ENCODE measurements at places on chromosomes 2 and 18.

- no peak for DNase-seq
Measured at GRCh38 chr2:60432035-60432601, 121.3 kb downstream of the BCL11A start.

GRCh38 chr2:240787521-240788472 is 32.2 kb downstream of the KIF1A start:
- DNase-seq = no peak

DNA sequence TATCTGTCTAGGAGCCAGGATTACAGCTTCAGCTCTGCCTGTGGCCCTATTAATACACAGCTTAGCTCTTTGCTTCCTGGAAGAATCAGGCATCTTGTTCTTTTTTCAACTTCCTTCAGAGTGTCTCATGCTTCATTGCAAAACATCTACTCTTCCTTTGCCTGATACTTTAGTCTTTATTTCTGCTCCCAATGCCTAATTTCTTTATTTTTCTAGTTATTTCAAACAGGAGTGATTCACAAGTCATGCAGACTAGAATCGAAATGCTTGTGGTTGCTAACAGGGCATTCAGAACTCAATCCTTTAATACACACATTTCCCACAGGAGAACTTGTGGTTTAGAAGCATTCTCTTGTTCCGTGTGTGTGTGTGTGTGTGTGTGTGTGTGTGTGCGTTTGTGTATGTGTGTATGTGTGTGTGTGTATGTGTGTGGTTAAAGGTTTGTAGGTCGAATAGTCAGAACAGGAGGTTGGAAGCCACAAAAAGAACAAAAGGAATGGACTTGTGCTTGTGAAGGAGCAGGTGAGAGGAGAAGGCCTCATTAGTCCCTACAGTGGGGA is 28.3 kb upstream of the INSIG2 start:
- DNase-seq = peak; percentile 96

DNA sequence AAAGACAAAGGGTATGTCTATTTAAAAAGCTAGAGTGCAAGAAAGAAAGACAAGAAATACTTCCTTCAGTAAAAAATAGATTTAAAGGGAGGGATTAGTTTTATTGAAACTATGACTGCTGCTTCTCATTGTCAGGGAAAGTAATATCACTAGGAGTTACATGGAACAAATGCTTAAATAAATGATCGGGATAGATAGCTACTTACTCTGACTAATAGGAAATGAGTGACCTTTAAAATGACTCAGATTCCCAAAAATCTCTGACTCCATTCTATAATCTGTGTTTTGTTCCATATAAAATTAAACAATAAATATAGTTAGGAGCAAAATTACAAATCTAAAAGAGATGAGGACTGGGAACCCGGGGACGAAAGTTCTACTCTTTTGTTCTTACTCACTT is 669.3 kb downstream of the NR4A2 start:
- DNase-seq = no peak

DNA sequence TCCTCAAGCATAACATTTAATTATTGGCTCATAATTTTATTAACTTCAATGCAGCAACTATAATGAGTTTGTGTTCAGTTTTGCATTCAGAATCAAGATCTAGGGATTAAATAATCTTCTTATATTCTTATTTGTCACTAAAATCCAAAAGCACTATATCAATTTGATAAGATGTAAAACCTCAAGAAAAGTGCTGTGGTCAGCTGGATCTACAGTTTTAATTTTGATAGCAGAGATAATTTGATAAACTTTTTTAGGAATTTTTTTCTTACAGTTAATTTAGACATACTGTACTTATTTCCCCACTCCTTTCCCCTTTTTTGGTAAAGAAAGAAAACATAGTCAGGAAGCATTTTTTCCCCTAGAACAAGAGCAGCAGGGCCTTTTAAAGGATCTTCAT is 146.4 kb downstream of the GRB14 start:
- no peak for DNase-seq

- peak; percentile 50 for DNase-seq
Measured at GRCh38 chr2:65228263-65228750, 676 bp downstream of the ACTR2 start.

DNA sequence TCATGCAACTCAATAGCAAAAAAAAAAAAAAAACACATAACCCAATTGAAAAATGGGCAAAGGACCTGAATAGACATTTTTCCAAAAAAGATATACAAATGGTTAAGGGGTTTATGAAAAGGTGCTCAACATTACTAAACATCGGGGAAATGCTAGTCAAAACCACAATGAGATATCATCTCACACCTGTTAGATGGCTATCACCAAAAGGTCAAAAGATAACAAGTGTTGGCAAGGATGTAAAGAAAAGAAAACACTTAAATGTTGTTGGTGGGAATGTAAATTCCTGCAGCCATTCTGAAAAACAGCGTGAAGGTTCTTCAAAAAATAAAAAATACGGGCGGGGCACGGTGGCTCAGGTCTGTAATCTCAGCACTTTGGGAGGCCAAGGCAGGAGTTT is 112.4 kb upstream of the CAB39 start:
- DNase-seq = no peak

- no peak for DNase-seq
Measured at GRCh38 chr2:220946552-220946951, 625.6 kb downstream of the EPHA4 start.

- DNase-seq = no peak
Measured at GRCh38 chr2:182652326-182652725, 63.7 kb upstream of the DNAJC10 start.

- DNase-seq = no peak
Measured at GRCh38 chr2:174587579-174587978, 10.0 kb downstream of the WIPF1 start.

- DNase-seq = no peak
Measured at GRCh38 chr2:63122921-63123320, 72.3 kb downstream of the OTX1 start.

DNA sequence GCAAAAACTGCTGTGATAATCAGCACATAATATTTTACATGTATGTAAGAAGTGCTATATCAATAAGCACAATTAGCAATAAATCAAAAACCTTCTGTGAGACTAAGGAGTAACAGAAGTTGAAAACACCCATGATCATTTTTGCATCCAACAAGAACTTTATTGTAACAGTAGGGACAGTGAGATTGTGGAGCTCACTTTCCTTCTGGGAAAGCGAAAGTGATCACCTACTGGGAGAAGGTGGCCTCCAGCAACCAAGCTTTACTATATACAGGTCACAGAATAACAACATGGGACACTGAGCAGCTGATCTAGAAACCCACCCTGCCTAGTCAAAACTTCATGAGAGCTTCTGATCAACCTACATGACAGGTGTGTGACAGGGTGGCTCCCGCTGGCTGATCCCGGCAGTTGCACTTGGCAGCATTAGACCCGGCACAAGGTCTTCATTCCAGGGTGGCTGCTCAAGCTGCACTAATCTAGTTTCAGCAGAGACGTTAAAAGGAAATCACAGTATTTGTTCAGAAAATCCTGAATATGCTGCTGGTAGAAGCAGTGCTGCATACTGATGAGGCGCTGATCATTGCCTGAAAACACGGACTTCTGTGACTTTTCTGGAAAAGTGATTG is 63.5 kb upstream of the ARL5A start:
- no peak for DNase-seq

DNA sequence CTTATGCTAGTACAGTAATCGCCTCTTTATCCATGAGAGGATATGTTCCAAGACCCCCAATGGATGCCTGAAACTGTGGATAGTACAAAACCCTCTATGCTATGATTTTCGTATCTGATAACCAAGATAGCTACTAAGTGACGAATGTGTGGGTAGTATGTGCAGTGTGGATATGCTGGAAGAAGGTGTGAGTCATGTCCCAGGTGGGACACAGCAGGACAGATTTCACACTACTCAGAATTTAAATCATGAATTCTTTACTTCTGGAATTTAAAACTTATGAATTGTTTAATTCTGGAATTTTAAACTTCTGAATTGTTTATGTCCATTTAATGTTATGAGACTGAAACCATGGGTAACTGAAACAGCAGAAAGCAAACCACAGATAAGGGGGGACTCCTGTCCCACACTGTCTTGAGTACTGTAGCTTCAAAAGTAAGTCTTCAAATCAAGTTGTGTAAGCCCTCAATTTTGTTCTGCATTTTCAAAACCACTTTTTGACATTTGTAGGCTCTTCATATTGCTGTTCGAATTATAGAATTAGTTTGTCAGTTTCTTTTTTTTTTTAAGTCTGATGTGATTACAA is 116.0 kb downstream of the LTBP1 start:
- DNase-seq = no peak

DNA sequence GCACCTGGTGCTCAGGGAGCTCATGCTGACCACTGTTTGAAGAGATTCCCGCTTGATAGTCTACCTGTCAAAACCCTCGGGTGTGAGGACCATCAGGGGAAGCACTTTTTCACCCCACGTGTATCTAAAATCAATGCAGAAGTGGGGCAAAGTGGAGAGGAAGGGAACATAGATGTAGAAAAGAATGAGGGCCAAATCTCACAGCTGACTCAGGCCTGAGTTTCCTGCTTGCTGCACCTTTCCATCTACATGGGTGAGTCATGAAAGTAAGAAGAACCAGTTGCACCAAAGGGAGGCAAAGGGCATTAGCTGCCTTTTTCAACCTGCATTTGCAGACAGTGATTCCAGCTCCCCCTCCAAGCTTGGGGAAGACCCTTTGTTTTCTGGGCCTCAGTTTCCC is 100.2 kb upstream of the MYCN start:
- no peak for DNase-seq

- no peak for DNase-seq
Measured at GRCh38 chr18:75216911-75217689, 6.5 kb downstream of the TSHZ1 start.

GRCh38 chr2:59354498-59354897 is 1113.4 kb upstream of the FANCL start:
- no peak for DNase-seq

DNA sequence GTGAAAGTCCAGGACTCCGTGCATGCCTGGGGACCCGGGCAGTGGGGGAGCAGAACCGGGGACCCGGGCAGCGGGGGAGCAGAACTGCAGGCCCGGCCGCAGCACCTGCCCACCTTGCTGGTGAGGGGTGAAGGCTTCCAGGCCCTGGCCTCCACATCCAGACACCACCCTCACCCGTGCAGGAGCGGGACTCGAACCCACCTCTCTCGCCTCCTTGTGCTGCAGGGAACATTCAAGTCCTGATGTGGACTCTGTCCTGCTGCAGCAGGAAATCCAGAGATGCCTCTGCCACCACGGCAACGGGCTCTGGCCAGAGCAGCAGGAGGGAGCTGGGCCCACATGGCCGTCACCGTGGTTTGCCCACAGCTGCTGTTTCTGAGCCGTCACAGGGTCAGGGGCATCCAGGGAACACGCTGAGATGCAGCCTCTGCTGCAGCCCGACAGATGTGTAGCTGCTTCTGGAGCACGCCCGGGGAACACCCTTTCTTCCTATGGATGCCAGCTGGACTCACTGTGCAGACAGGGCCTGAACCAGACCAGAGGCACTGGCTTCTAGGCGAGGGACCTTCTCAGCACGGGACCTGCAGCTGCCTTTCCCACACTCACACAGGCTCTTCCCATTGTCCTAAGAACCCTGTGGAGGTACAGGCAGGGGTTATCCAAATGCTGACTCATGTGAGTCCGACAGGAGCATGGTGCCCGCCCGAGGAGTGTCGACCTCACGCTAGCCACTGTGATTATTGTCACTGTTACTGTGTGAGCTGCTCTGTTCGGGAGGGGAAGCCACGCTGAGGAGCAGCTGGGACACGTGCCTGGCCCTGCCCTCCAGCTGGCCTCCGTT is 89.2 kb upstream of the CTDP1 start:
- no peak for DNase-seq

- peak; percentile 42 for DNase-seq
Measured at GRCh38 chr2:158179660-158180059, 78.0 kb downstream of the UPP2 start.

DNA sequence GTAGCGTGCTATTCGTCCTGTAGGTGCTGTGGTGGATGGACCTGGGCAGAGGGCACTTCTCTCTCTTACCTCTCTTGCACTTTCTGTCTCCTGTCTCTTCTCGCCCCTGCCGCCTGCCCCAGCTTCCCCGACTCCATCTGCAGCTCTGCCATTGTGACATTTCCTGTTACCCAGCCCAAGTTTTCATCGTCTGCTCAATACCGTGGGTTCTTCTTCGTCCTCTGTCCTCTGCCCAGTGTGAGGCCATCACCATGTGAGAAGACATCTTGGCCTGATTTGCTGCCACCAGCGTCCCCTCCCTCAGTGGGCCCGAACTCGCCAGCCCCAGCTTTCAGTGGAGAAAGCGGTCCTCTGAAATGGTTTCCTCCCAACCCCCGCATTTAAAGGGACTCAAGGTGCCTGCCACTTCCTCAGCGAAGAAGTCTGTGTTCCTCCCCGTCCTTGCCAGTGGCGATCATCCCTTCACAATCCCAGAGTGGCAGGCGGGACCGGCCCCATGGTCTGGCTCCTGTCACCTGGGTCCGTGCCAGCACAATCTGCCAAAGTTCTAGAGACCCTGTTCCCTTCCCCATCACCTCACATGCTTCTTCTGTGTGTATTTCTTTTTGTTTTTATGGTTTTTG is 18.0 kb downstream of the TGOLN2 start:
- DNase-seq = no peak

- no peak for DNase-seq
Measured at GRCh38 chr2:160111951-160112798, 49.8 kb upstream of the PLA2R1 start.

DNA sequence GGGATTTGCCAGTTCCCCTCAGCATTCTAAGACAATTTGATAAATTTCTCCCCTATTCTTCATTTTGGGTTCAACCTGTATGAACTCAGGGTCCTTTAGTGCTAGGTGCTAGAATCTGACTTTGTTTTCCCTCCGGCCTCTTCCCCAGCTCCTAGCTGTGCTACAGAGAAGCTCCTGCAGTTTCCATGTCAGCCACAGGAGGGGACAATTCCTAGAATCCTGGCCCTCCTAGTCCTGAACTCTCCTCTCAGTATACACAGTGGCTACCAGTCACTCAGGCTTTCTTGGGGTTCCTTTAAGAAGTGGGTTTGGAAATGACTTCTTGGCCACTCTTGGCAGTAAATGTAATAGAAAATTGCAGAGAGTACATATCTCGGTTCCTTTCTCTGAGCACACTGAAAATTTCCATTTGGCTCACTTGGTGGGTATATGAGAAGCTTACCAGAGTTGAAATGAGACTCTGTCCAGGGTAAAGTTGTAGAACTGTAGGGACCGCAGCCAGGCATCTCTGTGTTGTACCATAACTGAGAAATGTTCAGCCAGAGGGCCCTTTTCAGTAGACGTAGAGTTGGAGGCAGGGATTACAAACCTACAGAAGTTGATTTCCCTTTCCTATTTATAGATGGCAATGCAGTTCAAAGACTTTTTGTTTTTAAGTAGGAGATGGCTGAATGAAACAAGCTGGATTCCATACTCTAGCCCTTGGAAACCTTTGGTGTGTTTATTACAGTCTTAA is 5.0 kb upstream of the CHST10 start:
- peak; percentile 24 for DNase-seq

DNA sequence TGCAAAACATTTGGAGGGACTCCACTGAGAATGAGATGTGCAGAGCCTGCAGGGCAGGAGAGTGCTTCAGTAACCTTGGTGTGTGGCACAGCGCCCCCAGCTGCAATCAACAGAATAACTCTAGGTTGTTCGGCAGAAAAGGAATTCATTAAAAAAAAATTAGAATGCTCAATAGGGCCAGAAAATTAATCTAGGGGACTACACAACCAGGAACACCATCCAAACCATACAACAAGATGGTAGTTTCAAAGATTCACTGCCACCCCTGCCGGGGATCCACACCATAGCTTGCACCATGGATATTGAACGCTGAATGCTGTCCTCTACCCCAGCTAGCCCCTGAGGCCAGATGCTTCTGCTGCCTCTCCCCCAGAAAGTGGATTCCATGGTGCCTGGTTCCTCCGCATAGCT is 50.1 kb downstream of the THUMPD2 start:
- peak; percentile 42 for DNase-seq
